ENCODE measurements at places on chromosomes 3 and 15. TPM values are rescaled to one million over a fixed set of nuclear protein-coding genes. Genes with fewer than 3 reads are reported as not detected.

The NXPE3 gene
- 15.0 TPM for total RNA-seq

The CACNA2D2 gene
- 17.4 TPM for total RNA-seq

The TLNRD1 gene
- total RNA-seq = 12.2 TPM

The NR2F2 gene
- 27.2 TPM for total RNA-seq

The TMEM212 gene
- total RNA-seq = not detected

The LMAN1L gene
- 3.0 TPM for total RNA-seq

The IQSEC1 gene
- 127 TPM for total RNA-seq

The MYO5A gene
- total RNA-seq = 61.8 TPM

The FBXO40 gene
- total RNA-seq = 0.22 TPM

The FAM81A gene
- total RNA-seq = 4.2 TPM

The ULK3 gene
- 72.3 TPM for total RNA-seq

The RGMA gene
- 13.7 TPM for total RNA-seq

The TMCO5A gene
- total RNA-seq = not detected

The CHAC1 gene
- total RNA-seq = 2.5 TPM

The PLCL2 gene
- 71.1 TPM for total RNA-seq

The CHRFAM7A gene
- 9.5 TPM for total RNA-seq

The MELTF gene
- total RNA-seq = 6.5 TPM

The TM4SF1 gene
- 86.8 TPM for total RNA-seq

The MAGEF1 gene
- total RNA-seq = 62.5 TPM

The PLXNB1 gene
- 92.6 TPM for total RNA-seq

The C3orf22 gene
- total RNA-seq = not detected

The IL17RD gene
- 32.2 TPM for total RNA-seq

The ADAMTS17 gene
- 24.5 TPM for total RNA-seq

The FAM219B gene
- 75.3 TPM for total RNA-seq

The GABRA5 gene
- 1.6 TPM for total RNA-seq

The ALPK3 gene
- 11.1 TPM for total RNA-seq

The STRIT1 gene
- total RNA-seq = not detected

Measured in camera-type eye (tissue), 1 donor.